ENCODE measurements at places on chromosomes 1 and 21.

- DNase-seq = no peak
These were observed 99.8 kb downstream of the INTS7 start for GRCh38 chr1:211935448-211935970.

DNA sequence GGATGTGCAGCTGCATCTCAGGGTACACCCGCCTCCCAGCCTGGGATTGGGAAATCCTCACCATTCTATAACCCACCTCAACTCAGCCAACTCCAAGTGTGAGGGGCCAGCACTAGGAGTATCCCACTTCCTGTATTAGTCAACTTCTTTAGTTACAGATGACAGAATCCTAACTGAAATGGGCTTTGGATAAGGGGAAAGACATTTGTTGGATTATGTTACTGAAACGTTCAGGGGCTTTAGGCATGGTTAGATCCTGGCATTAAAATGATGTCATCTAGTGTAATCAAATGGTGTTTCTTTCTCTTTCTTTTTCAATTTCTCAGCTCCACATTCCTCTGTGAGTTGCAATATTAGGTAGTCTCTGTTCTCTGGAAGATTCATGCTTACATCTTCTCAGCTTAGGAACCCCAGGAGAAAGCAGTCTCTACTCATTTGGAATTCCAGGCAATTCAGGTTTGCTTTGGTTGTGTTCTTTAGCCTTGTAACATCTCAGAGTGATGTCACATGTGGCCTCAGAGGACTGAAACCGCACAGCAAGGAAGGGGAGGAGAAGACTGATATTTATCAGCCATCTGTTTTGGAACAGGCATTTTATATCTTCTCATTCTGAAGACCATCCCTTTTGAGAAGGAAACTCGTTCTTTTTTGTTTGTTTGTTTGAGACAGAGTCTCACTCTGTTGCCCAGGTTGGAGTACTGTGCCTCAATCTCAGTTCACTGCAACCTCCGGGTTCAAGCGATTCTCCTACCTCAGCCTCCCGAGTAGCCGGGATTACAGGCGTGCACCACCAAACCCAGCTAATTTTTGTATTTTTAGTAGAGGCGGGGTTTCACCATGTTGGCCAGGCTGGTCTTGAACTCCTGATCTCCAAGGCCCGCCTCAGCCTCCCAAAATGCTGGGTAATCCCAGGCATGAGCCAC lies 18.9 kb upstream of the TMEM54 start:
- DNase-seq = no peak

DNA sequence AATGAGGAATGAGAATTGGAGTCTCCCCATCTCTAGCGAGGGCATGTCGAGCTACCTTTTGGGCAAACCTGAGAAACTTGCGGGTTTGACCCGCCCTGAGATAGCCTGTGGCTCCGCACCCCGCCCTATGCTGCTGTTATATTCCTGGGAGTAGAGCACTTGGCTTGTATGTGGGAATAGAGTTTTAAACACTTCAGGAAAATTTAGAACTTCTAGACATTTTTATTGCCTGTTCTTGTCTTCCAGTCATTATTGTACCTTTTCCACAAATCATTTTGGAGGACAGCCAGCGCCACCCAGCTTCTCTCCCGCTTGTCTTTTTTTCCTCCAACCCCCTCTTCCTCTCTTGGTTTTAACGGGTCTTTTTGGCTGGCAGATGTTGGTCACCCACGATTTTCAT lies 738 bp downstream of the GNPAT start:
- no peak for DNase-seq

DNA sequence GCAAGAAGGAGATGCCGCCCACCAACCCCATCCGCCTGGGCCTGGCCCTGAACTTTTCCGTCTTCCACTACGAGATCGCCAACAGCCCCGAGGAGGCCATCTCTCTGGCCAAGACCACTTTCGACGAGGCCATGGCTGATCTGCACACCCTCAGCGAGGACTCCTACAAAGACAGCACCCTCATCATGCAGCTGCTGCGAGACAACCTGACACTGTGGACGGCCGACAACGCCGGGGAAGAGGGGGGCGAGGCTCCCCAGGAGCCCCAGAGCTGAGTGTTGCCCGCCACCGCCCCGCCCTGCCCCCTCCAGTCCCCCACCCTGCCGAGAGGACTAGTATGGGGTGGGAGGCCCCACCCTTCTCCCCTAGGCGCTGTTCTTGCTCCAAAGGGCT lies 732 bp downstream of the SFN start:
- DNase-seq = no peak

GRCh38 chr21:35197191-35197590 lies 148.1 kb upstream of the RUNX1 start:
- DNase-seq = no peak

Measured in left hindlimb (tissue), 1 donor.